ENCODE measurements at places on chromosomes 4 and X. TPM values are rescaled to one million over a fixed set of nuclear protein-coding genes. Genes with fewer than 3 reads are reported as not detected.

Gene EGFL6
- 21.2 TPM for total RNA-seq

DNA sequence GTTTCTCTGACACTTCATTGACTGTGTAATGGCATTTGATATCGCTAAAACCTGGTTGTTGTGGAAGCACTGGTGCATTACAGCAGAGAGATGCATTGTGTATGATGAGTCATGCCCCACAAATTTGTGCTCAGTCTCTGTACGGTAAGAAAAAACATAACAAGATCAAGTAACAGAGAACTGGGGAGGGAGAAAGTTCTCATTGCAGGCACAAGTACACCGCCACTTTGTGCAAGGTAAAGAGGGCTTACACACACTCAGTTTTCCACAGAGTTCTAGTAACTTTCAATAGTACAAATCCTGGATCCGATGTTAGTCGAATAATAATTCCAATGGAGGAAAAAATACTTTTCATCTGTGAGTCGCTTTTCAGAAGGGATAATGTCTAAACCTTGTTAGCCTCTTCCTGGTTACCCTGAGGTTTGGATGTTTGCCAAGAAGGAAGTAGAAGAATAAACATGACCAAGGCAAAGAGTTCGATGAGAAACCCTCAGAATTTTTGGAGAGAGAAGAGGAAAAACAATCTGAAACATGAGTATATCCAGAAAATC, 512.5 kb upstream of the SLIT2 start:
- no peak for DNase-seq

DNA sequence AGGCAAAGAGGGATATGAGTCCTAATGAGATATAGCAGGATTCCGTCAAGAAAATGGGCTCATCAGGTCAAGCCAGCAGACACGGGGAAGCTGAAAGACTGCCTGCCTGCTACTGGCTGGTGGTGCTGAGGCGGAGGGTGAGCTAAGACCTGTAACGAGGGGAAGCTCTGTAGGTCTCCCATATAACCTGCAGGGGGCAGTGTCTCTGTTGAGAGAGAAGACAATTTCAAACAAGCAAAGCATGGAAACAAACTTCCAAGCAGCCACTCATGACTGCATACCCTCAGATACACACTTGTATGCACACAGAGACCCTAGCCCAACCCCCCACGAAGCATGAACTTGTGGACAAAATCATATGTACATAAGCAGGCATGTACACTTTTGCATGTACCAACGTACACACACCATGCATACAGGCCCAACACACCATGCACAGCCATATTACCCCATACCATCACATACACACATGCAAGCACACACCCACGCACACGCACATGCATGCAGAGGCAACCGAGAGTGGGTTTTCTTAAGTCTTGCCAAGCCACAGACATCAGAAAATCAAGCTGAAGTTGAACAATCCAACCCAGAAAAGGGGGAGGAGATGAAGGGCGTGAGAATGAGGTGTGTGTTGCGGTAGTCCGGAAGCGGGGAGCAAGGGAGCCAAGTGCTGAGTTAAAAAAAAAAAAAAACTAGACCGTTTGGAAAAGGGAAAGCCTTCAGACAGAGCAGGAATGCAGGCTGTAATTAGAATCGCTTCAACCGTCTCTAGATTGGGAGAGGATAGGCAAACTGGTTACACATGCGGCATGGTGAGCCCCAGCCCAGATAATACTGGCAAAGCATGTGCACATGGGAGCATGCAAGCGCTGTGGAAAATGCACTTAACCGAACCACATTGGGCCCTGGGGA, 71.0 kb downstream of the PJA1 start:
- DNase-seq, result peak; percentile 9

Gene TMSB15B
- total RNA-seq, result 5.3 TPM

DNA sequence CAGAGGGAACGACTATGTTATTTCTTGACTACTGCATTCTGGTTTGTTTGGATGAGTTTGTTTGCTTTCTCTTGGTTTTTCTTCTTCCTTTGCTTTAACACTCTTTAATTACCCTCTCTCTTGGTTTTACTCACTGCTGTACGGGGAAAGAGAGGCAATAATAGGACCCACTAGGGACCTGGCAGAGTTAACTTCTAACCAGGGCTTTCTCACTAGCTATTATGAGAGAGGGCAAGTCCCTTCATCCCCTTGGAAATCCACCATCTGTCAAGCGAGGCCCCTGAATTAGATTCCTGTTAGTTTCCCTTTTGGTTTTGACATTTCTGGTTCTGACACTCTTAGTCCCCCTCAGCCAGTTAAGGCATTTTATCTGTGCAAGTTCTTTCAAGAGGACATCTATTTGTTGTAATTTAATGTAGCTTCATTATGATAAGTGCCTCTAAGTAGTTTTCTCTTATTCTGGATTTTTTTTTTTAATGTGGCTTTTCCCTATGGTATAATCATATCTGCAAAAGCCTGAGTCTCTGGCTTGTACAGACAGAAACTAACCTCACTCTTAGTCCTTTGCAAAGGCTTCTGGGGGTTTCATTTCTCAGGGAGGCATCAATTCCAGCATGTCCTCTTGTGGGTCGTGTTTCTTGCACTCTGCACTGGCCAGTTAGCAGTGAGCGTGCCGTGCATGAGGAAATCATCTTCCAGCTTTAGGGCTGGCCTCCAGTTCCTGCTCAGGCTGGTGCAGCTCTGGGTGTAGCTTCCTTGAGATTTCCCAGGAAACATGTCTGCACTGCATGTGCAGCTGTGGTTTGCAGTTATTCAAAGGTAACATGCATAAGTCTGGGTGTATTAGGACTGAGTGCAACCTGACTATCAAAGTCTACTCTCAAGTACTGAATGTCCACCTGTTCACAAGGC, 221.3 kb downstream of the STIM2 start:
- DNase-seq, result no peak

GRCh38 chr4:84673475-84674240, 90.7 kb downstream of the CDS1 start:
- DNase-seq, result no peak

Gene SEPTIN11
- total RNA-seq, result 198 TPM

GRCh38 chr4:182695842-182696241, 221.3 kb downstream of the DCTD start:
- no peak for DNase-seq

Data from skin of body (tissue), 3 donors.